ENCODE measurements at places on chromosomes 7 and 10.

DNA sequence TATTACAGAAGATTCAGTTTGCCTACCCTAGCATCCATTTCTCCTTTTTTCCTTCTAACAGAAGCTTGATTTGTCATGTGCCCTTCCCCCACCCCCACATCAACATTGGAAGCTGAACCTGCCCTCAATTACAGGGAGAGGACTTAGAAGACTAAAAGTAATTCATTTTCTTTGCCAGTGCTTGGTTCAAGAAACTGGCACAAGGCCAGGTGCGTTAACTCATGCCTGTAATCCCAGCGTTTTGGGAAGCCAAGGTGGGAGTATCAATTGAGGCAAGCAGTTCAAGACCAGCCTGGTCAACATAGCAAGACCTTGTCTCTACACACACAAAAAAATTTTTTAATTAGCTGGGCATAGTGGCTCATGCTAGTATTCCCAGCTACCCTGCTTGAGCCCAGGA, 32.6 kb downstream of the CCNJ start:
- no peak for DNase-seq

GRCh38 chr7:69722843-69723242, 124.6 kb downstream of the AUTS2 start:
- no peak for DNase-seq

DNA sequence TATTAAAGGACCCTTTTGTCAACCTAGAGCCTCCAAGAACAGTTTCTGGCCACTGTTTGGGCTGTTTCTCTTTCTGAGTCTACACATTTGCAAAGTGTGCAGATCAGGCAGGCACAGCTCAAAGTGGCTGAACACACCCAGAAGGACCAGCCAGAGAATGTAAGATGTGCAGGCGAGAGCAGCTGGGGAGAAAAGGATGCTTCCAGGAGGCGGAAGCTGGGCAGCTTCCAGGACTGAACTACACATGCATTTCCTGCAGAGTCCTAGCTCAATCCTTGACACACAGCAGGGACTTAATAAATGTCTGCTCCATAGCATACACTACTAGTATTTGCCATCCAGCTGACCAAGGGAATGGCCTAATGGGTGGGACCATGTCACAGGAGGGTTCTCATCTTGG, 70.9 kb downstream of the CTBP2 start:
- no peak for DNase-seq

DNA sequence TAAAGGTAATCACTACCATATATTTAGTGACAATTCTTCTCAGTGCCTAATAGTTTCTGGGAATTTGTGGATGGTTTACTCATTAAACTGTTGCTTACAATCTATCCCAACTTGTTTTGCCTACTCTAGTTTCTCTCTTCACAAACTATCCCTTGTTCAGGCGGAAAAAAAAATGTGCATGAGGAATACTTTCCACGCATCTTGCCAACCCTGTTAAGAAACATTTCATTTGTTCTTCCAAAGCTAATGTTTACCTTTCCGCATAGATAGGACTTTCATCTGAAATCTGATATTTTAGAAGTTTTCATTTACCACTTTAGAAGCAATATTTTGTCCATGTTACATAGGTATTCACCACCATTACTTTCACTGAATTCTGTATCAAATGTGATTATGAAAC, 191.9 kb downstream of the MDFIC start:
- no peak for DNase-seq

DNA sequence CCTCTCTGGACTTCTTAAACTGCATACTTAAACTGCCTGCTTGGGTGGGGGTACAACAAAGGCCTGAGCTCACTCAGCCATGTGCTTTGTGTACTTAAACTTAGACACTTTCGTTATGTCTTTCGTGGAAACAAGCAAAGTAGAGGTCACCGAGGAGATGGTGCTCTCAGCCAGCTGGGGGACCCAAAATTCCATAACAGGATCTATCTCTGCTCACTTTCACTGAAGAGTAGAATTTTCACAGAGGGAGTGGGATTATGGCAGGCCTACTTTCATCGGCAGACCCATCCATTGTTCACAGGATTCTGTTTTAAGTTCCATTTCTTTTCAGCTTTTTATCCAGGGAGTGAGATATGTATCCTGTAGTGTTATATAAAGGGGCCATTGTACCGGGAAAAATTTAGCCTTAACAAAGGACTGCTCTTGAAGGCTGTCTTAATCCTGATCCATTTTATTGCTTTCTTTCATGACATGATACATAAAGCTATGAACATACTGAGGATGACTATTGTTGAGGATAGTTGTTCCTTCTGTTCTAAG, 370.0 kb upstream of the GHITM start:
- DNase-seq, result no peak

GRCh38 chr10:6721480-6721879, 141.4 kb upstream of the PRKCQ start:
- DNase-seq, result no peak

DNA sequence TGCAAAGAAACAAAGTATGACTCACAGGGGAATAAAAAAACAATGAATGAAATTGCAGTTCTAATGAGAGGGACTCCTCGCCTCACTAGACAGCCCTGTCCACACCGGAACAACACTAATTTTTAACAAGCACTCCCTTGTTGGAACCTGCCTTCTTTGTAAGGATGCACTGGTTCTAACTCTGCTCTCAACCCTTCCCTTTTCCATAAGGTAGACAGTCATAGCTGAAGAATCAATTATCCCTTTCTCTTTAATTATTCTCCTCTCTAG, 65.1 kb downstream of the TSPAN12 start:
- DNase-seq, result no peak

GRCh38 chr7:28530175-28530802, 118.0 kb downstream of the CREB5 start:
- DNase-seq, result no peak

Data from DMS79 treated with DMSO at 0.1 percent for 48 hours (cell line).